GM19239 (cell line): ENCODE measurements at places on chromosomes 11 and 22.

GRCh38 chr22:49330421-49331222 is 497.1 kb downstream of the BRD1 start:
- no peak for DNase-seq

DNA sequence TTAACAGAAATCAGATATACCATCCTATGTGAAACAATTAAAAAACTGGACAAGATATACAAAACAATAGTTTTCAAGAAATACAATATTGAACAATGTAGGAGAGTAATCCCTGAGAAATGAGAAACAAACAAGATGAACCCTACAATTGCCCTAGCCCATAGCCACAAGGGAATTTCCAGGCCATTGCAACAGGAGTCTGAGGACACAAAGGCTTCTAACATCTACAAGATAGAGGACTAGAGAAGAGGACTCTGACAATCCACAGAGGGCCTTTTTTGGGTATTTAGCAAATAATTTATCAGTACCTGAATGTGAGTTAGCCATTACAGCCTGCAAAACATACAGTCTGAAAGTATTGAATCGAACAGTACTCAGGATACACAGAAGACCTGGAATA is 251.7 kb downstream of the GRM5 start:
- no peak for DNase-seq

DNA sequence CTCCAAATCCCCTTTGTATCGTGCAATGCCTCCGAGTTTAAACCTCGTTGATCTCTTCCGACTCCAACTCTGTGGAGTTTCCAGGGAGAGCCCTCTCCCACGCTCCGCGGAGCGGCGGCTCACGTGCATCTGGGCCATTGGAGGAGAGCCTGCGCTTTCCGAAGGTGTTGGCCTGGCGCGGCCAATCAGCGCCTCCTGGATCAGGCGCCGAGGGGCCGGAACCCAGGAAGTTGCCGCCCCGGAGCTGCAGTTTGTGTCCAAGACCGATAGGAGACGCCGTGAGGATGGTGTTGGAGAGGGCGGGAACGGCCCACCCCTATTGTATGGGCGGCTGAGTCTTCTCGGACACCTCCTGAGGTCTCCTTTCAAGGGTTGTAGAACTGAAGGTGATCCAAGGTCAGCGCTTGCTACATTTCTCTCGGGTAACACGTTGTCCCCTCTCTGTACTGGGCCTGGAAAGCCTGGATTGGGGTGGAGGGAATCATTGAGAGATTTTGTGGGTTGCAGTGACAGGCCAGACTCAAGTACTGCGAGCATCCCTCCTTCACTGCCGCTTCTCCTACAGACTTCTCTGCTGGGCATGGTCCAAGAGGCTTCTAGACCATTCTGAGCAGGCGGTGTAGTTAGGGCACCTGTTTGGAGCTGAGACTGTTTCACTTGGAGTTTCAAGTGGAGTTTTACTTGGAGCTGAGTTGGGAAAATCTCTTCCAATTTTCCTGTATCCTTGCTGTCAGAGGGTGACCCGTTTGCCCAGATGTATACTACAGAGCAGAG is 1.7 kb downstream of the ADAMTS15 start:
- no peak for DNase-seq

- no peak for DNase-seq
Observed at GRCh38 chr11:123573286-123573685, 81.1 kb downstream of the SCN3B start.

DNA sequence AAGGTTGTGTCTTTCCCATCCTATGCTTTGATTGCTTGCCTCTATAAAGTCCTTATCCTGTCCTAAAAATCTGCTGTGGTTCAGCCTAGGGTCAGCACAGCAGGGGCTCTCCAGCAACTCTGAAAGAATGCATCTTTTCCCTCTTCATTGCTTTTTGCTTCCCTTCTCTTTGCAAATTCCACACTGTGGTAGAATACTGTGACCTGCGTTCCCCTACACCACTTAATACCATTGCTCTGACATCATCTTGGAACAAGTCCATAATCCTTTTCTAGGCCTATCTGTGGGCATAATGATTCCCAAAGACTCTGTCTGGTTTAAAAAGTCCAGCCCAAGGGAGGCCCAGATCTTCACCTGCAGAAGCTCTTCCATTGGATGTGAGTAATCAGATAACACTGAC is 177.7 kb downstream of the NAV2 start:
- no peak for DNase-seq

GRCh38 chr11:119316016-119316728 is 758 bp downstream of the MCAM start:
- no peak for DNase-seq

DNA sequence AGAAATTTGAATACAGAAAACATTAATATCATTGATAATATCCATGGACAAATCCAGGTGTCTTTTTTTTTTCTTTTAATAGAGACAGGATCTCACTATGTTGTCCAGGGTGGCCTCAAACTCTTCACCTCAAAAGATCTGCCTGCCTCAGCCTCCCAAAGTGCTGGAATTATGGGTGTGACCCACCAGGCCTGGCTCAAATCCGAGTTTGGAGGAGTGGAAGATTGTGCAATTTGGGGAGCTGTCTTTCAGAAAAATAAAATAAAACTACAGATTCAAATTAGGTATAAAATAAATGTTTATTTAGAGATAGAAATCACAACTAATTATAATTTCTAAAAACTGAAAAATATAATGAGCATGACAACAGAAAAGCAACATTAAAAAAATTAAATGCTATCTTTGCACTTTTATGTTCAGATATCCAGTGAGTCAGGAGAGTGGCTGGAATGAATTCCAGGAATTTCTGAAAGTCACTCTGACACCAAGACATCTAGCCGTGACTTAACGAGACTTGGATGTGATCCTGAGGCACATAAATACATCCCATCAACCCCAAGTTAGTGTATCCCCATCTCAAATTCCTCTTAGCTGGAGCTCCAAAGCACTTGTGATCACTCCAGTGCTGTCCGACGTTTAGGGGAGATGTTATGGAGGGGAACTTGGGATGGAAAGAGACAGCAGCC is 128.6 kb upstream of the THY1 start:
- DNase-seq = no peak

DNA sequence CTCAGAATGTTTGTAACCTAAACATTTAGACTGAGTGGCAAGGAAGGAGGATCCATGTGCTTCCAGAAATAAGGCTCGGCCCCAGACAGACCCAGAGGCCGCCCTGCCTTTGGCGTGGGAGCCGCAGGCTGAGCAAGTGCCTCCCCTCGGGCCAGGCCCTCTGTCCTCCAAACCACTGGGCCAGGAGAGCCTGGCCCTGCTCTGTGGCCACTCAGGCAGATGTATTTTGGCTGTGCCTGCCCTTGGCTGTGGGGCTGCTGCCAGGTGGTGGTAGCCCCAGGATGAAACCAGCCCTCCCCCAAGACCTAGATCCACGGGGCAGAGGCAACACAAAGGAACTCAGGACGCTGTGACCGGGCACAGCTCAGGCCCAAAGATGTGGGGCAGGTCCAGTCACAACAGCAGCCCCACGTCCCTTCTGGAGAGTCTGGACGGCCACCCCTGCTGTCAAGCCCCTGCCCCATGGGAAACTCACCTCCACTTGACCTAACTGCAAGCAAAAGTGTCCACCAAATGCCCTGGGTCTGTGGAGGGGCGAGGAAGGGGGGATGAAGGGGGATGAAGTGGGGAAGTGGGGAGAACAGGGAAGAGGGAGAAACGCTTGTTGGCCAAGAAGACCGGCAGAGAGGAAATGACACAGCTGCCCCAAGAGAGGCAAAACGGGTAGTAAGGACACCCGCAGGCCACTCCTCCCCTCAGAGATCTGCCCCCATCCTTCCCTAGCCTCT is 24.0 kb downstream of the PISD start:
- no peak for DNase-seq

DNA sequence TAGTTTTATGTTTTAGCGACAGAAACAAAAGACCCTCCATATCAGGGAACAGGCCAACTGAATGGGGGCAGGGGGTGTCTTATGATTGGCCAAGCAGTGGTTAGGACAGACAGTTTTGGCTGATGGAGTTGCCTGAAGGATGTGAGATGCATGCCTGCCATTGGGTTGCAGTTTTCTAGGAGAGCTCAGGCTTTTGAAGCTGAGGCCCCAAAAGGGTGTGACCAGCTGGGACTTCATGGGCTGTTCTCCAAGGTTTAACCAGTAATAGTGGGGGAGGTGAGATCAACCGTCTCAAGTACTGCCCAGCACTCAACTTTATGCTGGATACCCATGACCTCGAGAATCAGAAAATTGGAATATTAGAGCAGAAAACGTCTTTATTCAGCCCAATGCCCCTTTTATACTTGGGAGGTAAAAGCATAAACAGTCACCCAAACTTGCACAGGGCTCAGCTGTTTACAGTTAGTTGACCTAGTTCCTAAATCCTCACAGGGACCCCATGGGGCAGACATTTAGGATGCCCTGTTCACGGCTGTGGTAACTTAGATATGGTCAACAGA is 13.5 kb downstream of the DTX4 start:
- DNase-seq = no peak

DNA sequence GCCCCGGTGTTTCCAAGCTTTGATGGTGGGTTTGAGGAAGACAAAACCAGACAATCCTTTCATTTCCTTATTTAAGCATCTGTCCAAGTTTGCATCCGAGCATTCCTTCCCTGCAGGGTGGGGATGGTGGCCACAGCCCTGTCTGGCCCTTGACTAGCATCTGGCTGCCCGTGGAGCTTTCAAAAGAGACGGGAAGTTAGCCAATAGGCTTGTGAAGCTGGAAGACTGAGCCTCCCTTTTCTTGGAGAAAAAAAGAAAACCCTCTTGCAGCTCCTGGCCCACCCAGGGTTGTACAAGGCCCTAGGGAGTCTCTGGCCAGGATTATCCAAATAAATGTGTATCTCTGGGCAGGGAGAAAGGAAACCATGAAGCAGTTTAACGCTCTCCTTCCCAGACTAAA is 60.6 kb downstream of the MICAL2 start:
- DNase-seq = no peak

DNA sequence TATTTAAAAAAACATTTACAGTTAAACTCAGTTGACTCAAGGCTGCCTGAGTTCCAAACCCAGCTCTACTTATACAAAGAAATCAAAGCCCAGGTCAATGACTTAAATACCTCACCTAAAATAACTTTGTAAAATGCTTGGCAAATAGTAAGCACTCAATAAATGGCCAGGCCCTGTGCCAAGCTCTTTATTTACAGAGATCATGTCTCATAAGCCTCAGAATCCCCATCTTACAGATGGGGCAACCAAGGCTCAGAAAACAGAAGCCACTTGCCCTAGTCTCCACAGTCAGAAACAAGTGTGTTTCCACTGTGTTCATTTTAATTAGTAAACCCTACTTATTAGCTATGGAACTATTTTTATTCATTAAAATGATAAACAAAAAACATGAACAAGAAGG is 30.5 kb upstream of the TTC28 start:
- no peak for DNase-seq

DNA sequence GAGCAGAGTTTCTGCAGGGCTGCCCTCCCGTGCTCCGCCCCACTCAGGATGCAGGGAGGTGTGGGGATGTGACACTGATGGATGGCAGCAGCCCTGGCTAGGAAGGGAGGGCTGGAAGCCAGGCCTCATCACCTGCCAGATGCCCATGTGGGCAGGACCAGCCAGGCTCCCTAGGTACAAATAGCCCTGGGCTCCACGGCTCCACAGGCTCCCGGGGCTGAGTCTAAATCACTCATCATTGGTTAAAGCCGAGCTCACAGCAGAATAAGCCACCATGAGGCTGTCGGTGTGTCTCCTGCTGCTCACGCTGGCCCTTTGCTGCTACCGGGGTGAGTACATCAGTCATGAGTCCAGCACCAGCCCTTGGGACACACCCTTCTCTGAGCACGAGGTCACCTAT is at the start of gene SCGB1D1:
Gene SCGB1D1 (plus strand): TSS at position 206 of the 400 bp plus-strand sequence. CDS start 69 bp downstream, at position 275.
- no peak for DNase-seq

- DNase-seq = no peak
Observed at GRCh38 chr11:87548797-87549196, 511.1 kb downstream of the TMEM135 start.

DNA sequence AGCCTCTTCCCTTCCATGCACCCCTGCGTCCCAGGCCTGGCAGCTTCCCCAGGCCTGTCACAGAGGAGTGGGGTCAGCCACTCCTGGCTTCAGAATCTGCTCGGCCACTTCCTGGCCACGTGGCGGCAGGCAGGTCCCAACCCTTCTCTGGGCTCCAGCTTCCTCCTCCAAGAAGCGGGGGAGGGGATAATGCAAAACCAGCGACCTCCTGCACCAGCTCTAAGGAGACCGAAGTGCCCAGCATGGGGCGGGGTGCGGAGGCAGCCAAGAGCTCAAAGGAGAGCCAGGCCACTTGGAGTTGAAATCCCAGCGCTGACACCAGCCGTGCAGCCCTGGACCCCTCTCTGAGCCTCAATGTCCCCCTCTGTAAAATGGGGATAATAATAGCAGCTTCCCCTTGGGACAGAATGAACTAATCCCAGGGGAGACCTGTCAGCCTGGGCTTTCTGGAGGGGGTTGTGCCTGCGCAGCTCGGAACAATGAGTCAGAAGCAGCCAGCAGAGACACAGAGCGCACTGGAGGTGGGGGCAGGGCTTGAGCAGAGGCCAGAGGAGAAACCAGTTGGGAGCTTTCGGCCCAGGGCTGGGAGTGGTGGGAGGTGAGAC is 22.8 kb upstream of the PICK1 start:
- no peak for DNase-seq

DNA sequence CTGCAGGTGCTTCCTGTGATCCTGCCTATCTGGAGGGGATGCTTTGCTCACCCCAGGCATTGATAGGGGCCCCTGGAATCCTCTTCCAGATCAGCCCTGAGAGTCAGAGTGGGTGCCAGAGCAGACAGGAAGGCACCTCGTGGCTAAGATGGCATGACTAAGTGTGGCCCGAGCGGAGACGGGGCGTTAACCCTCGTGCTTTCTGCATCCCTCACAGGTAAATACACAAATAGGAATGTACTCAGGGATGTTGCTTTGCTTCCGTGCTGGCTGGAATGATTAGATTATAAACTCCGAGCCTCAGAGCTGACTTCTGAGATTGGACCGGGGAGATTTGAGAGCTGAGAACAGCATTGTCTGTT is 312.7 kb upstream of the B3GAT1 start:
- DNase-seq = no peak

- no peak for DNase-seq
Observed at GRCh38 chr22:42925598-42925997, 68.5 kb upstream of the ARFGAP3 start.

GRCh38 chr11:61503135-61503770 is 5.3 kb upstream of the LRRC10B start:
- DNase-seq = no peak

- no peak for DNase-seq
Observed at GRCh38 chr11:93618371-93618770, 43.1 kb upstream of the CEP295 start.

GRCh38 chr11:64009710-64010109 is 23.5 kb downstream of the OTUB1 start:
- no peak for DNase-seq

DNA sequence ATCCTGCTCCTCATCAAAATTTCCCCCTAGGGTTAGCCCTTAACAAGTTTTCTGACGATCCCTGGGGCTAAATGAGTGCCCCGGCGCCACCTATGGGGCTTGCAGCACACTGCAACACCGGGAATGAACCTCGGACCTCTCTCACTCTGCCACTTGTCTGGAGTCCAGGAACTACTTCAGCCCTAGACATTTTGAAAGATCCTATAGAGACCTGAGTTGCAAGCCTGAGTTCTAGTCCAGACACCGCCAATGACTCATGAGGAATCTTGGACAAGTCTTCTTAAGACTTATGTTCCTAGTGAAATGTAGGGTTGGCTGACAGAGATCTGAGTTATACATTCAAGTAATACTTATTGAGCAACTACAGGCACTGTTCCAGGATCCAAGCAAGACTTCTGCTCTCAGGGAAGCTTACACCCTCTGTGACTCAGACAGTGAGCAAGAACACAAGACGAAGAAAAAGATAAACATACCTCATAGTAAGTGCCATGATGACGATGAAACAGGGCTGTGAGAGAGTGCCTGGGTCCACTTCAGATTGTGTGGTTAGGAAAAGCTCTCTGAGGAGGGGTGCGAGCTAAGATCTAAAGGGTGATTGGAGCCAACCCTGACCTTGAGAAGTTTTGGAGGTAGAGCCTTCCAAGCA is 10.2 kb upstream of the STK33 start:
- peak; percentile 31 for DNase-seq
